ENCODE measurements at places on chromosomes 2 and 18.
A peak's percentile ranks its signal among the peaks of the same experiment; 100 is the strongest.

DNA sequence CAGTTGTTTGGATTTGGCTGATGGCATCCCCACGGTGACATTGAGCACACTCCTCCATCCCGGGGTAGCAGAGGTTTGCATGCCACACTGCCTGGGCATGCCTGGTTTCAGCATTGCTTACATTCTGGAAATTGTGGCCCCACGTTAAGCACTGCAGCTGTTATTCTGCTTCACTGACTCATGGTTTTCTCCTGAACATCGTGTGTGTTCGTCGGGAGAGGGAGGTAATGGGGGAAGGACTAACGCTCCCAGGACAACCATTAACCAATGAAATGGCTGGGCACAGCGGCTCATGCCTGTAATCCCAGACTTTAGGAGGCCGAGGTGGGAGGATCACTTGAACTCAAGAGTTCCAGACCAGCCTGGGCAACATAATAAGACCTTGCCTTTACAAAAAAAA lies 28.2 kb upstream of the YWHAQ start:
- DNase-seq, result no peak

GRCh38 chr2:226733189-226733858 lies 66.3 kb downstream of the IRS1 start:
- DNase-seq, result no peak

DNA sequence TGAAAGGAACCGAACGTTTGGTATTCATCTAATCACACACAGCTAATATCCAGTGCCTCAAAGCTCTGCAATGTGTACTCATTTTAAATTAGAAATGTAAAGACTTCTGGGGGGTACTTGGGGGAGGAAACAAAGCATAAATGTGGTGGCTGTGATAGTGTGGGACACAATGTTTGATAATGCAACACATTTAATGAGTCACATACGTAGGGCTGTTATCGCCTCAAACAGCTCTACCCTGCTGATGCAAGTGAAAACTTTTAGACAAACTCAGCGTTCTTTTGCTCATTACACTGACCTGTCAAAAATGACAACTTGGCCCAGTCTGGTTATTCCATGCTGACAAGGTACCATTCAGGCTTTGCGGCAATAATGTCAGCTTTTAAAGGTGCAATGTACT lies 1227.1 kb upstream of the CELF4 start:
- no peak for DNase-seq

- DNase-seq, result no peak
Observed at GRCh38 chr2:184524551-184525382, 73.6 kb upstream of the ZNF804A start.

GRCh38 chr18:48749768-48750167 lies 201.0 kb downstream of the SMAD7 start:
- DNase-seq, result no peak

GRCh38 chr2:127362971-127363370 lies 24.8 kb downstream of the MAP3K2 start:
- DNase-seq, result no peak

DNA sequence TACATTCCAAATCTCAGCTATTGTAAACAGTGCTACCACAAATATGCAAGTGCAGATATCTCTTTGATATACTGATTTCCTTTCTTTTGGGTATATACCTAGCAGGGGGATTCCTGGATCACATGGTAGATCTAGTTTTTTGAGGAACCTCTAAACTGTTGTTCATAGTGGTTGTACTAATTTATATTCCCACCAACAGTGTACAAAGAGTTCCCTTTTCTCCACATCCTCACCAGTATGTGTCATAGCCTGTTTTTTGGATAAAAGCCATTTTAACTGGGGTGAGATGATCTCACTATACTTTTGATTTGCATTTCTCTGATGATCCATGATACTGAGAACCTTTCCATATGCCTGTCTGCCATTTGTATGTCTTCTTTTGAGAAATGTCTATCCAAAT lies 6.3 kb upstream of the CCNT2 start:
- DNase-seq, result no peak

- DNase-seq, result no peak
Observed at GRCh38 chr18:23244401-23244800, 109.1 kb downstream of the CABLES1 start.

DNA sequence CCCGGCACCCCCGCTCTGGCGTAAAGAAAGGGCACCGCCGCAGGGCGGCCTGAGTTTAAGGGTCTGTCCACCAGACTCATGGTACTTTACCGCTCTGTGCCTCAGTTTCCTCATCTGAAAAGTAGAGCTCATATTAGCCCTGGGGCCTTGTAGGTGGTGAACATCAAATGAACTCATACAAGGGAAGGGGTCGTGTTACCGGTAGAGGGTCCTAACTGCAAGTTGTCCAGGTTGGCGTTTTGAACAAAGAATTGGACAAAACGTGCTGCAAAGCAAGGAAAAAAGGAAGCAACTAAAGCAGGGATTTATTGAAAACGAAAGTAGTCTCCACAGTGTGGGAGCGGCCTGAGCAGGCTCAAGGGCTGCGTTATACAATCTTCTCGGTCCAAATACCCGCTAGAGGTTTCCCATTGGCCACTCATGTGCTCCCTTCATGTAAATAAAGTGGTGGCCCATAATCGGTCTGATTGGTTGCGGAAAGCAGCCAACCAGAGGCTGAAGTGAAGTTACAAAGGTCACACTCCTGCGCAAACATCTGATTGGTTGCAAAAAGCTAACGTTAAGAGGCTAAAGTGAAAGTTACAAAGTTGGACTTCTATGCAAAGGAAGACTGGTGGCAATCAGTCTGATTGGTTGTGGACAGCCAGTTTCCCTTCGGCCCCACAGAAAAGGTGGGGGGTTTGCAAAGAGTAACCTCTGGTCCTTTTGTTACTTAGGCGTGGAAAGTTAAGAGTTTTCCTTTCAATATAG lies 80.7 kb upstream of the LDLRAD4 start:
- DNase-seq, result peak; percentile 89

Measured in GM13977 (cell line).